Muscle of arm (tissue), 14 donors: ENCODE measurements at places on chromosomes 16 and 17. TPM values are rescaled to one million over a fixed set of nuclear protein-coding genes. Genes with fewer than 3 reads are reported as not detected.

Gene MYLK3
- polyA plus RNA-seq: 3.4 TPM

DNA sequence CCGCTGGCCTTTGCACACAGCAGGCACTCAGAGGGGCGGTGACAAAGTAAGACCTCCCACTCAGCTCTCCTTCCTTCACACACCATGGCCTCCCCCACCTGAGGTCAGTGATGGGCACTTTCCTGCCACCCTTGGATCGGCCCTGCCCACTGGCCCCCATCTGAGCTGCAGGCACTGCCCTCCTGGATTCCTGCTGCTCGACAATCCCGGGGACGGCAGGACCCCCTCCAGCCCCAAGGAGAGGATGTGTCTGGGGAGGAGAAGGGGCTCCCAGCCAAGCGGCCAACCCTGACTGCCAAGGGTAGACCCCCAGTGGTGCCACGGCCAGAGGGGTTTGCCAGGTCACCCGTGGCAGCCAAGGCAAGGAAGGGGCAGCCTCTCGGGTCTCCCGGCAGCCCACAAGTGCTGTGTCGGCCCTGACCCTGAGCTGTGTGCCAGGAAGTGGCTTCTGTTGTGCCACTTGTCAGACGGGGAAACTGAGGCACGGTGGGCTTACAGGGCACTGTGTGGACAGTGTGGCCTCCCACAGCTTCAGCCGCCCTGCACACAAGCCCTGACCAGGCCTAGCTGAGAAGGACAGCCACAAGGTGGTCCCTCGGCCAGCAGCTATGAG, 22.7 kb downstream of the PIEZO1 start:
- no peak for DNase-seq

DNA sequence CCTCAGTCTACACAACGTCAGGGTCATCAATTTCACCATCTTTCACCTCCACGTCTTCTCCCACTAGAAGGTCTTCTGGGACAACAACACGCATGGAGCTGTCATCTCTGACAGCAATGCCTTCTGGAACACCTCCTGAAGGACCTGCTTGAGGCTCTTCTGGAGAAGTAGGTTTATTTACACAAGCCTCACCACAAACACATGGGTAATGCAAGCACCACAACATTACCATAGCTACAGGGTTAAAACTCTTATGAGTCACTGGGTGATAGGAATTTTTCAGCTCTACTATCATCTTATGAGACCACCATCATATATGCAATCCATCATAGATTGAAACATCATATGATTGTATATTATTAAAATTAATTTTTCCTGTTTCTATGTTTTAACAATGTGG, 215.4 kb downstream of the CHD9NB start:
- DNase-seq: no peak

GRCh38 chr17:30450125-30451027, 26.8 kb upstream of the GOSR1 start:
- DNase-seq: no peak

DNA sequence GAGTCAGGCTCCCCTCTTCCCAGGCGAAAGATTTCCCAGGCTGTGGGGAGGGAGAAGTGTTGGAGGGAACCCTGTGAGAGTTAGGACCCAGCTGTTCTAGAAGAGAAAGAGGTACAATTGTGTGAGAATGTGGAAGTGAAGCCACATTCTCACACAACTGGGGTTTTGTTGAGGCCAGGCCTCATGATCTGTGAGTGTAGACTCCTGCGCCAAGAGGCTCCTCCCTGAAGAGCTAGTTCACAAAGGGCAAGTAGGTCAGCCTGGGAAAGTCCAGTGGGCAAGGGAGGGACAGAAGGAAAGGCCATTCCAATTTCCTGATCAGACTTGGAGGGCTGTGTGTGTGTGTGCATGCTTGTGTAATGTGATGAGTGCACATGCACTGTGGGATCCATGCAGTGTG, 15.2 kb downstream of the CD300LF start:
- no peak for DNase-seq

DNA sequence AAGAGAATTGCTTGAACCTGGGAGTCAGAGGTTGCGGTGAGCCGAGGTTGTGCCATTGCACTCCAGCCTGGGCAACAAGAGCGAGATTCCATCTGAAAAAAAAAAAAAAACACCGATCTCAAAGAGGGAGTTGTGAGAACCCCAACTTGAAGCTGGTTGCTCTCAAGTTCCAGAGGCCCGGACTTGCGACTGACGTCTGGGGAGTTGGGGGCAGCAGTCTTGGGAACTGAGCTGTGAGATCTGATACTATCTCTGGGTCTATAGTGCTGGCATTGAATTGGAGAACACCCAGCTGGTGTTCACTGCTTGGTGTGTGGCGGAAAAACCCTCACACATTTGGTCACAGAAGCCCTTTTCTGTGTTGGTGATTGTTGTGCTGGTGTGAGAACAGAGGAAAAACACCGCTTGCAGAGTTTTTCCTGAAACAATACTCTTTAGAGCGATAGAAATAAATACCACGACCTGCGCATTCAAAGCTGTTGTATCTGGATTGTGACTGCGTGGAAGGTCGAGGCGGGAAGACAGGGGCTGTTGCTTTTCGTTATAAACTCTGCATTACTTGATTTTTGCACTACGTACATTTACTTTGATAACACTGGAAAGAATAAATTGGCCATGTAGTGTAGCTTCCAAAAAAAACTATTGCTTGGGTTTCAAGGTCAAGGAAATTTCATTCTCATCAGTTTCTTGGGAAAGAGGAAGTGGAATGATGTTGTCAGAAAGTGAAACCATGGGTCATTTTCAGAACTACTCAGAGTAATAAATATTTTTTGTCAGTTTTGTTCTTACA, 8.8 kb downstream of the SCIMP start:
- no peak for DNase-seq

- no peak for DNase-seq
Measured at GRCh38 chr16:27233731-27234130, 30.4 kb downstream of the KDM8 start.

GRCh38 chr17:49696233-49696761, 11.5 kb downstream of the SLC35B1 start:
- no peak for DNase-seq

Gene KRT24
- not detected for polyA plus RNA-seq
